RWPE2 (cell line): ENCODE measurements at places on chromosomes 11 and 22.

DNA sequence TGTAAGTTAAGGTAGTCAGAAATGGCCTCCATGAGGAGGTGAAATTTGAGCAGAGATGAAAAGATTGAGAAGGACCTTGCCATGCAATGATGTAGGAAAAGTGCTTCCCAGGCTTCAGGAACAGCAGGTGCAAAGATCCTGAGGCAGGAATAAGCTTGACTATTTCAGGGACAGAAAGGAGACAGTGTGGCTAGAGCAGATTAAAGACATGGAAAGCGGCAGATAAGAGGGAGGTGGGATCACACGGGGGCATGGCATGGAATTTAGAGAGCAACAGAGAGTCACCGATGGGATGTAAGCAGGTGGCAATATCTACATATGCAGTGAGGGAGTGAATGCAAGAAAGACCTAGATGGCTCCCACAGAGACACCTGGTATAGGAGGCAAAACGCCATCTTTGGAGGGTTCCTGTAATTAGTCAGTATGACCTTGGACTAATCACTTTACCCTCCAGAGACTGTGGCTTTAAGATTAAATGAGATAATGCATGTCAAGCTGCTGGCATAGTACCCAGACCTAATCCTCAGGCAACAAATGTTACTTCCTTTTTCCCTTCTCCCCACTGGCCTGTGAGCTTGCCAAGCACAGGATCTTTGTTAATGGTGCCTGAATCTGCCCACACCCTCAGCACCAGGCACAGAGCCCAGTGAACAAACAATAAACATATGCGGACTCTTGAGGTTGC, 24.6 kb upstream of the ACER3 start:
- DNase-seq = no peak

- no peak for DNase-seq
Observed at GRCh38 chr11:10898003-10898762, 40.3 kb upstream of the ZBED5 start.

- DNase-seq = no peak
Observed at GRCh38 chr22:31768422-31769059, 14.7 kb downstream of the DEPDC5 start.

DNA sequence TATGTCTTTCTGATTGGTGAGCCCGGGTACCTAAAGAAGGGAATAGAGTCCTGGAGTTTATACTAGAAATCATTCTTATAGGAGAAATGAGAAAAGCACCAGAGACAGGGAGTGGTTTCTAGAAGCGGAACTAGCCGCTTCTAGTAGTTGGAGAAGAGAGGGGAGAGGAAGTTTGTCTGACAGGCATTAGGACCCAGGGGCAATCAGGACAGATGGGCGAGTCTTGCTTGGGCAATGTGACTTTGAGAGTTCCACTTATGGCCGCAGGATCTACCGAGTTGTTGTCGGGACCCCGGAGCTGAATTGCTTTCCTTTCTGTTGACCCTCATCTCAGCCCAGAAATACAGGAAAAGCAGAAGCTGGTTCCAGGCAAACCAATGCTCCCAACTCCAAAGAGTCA, 596.8 kb upstream of the CNTN5 start:
- DNase-seq = no peak

DNA sequence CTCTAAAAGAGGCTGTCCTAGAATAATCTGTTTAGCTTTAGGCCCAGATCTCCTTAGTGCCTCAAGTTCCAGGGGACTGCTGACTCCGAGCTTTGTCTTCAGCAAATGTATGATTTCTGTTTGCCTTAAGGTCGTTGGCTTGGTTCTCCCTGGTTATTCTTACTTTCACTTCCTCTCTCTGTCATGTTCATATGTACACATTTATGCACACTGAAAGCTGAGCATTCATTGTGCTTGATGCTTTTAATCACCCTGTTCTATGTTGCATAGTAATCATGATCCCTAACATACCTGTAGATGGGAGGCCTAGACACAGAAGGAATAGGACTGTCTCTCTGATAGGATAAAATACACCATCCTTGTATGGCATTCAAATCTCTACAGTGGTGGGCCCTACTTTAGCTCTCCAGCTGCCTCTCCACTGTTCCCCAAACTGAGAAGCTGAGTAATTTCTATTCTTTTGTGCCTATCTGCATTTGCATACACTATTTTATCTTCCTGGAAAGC, 7.2 kb downstream of the PPFIBP2 start:
- DNase-seq = no peak

DNA sequence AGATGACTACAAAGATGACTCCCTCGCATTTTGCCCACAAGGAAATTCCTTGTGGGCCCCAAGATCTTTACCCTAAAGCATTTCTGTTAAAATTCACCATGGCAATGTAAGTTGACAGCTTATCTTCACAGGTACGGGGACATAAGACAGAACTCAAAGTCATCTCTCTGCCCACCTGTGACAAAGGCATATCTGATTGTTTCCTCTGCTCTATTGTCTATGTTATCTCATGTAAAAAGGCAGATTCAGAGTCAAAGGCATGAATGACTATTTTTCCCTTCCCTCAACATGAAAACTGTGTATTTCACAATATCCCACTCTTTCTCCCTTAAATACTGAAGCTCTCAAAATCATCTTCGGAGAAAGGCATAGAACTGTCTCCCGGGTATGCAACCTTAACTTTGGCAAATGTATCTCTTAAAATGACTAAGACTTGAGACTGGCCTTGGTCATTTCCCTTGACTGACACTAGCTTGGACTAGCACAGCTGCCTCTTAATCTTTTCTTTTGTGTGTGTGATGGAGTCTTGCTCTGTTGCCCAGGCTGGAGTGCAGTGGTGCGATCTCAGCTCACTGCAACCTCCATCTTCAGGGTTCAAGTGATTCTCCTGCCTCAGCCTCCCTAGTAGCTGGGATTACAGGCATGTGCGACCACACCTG, 103.2 kb downstream of the MICAL3 start:
- DNase-seq = no peak

DNA sequence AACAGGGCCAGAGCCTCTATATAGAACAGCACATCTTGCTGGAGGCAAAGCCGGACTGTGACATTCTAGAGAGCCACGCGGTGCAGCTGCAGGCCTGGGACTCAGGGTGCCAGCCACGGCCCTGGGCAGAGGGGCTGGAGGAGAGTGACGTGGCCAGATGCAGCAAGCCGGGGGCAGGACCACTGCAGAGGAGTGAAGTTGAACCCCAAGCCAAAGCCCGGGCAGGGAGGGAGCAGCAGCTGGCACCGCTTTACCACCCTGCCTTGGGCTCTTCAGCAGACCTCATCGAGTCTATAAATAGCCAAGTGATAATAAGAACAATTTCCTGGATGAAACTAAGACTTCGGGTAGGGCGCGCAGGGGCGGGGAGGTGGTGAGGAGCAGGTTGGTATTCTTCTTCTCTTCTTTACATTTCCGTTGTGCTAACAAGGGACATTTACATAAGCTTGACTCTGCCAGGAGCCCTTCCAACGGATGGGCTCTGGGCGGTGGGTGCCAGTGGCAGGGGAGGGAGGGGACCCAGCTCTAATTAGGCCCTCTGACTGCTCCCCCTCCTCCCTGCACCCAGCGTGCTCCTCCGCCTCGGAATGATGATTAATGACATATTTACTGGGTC, 110.2 kb downstream of the ST3GAL4 start:
- no peak for DNase-seq

DNA sequence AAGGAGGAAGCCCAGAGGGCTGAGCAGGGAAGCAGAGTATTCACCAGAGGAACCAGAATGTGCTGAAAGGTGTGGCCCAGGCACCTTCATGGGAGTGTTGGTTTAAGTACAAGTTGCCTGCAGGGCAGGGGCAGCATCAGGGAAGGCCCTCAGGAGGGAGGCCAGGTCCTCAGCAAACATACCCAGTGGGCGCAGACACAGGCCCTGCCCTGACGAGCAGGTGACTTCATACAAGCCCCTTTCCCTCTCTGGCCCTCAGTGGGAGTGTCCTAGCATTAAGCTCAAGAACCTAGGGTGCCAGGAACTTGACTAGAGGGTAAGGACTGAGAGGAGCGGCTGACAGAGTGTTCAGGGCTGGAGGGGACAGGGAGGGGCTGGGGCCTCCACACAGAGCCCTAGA, 7.5 kb upstream of the CASTOR1 start:
- no peak for DNase-seq

DNA sequence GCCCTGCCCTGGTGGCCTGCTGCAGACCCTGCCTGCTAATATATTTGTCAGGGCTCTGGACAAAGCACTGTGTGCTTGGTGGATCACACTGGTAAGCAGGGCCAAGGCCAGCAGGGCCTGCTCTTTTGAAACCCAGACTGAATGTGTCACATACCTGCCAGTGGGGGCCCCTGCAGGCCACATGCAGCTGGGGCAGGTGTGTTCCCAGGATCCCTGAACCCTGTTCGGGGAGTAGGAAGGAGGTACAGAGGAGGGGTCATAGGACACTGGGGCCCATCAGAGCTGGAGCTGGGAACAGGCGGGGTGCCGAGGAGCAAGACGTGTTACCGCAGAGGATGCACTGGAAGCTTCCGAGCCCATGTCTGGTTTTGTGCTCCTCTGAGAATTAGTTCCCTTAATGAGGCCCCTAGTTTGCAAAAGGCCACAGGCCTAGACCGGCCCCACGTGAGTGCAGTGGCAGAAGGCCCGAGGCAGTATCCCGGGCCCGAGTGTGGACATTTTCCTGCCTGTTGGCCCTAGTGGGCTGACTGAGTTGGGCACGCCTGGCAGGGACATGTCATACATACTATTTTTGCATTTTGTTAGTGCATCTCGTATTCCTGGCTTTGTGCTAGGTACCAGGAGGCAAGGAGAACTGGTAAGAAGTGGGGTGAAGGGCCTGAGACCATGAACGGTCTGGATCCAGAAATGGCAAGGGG, 11.2 kb upstream of the ACR start:
- DNase-seq = peak; percentile 23

GRCh38 chr11:110415081-110415480, 14.7 kb upstream of the FDX1 start:
- DNase-seq = no peak

DNA sequence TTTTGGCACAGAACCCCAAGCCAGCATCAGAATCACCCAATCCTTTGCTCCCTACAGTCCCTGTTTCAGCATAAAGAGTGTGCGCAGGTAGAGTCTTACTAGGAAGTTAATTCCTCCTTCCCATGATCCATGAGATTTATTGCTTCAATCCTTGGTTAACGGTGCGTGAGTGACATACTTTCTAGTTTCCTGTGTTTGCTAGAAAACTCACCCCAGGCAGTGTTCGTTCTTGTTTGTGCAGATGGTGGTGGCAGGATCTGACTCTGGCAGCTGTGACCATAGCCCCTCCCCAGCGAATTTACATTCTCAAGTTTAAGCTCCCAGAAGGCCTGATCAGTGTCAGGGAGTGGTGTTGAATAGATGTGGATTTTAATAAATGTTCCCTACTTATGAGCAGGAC, 106.7 kb upstream of the CCT8L2 start:
- no peak for DNase-seq

DNA sequence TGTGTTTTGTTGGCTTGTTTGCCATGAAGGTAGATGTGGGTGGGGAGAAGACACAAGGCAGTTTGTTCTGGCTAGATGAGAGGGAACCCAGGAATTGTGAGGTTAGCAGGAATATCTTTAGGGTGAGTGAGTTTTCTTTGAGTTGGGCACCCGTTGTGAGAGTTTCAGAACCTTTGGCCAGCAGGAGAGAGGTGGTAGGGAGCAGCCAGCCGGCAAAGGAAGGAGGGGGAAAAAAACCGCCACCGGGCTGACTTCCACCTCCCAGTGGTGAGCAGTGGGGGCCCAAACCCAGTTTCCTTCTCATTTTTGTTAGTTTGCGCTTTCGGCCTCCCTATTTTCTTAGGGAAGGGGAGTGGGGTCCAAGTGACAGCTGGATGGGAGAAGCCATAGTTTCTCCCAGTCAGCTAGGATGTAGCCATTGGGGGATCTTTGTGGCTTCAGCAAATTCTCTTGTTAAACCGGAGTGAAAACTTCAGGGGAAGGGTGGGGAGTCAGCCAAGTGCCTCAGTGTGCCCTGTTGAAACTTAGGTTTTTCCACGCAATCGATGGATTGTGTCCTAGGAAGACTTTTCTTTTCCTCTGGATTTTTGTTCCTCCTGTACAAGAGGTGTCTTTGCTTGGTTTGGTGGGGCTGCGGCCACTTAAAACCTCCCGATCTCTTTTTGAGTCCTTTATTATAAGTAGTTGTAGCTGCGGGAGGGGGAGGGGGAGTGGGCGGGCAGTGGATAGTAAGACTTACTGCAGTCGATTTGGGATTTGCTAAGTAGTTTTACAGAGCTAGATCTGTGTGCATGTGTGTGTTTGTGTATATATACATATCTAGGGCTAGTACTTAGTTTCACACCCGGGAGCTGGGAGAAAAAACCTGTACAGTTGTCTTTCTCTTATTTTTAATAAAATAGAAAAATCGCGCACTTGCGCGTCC, 1.1 kb upstream of the GCAT start:
- DNase-seq = no peak

- DNase-seq = no peak
Observed at GRCh38 chr22:37922191-37922590, 16.1 kb downstream of the MICALL1 start.

DNA sequence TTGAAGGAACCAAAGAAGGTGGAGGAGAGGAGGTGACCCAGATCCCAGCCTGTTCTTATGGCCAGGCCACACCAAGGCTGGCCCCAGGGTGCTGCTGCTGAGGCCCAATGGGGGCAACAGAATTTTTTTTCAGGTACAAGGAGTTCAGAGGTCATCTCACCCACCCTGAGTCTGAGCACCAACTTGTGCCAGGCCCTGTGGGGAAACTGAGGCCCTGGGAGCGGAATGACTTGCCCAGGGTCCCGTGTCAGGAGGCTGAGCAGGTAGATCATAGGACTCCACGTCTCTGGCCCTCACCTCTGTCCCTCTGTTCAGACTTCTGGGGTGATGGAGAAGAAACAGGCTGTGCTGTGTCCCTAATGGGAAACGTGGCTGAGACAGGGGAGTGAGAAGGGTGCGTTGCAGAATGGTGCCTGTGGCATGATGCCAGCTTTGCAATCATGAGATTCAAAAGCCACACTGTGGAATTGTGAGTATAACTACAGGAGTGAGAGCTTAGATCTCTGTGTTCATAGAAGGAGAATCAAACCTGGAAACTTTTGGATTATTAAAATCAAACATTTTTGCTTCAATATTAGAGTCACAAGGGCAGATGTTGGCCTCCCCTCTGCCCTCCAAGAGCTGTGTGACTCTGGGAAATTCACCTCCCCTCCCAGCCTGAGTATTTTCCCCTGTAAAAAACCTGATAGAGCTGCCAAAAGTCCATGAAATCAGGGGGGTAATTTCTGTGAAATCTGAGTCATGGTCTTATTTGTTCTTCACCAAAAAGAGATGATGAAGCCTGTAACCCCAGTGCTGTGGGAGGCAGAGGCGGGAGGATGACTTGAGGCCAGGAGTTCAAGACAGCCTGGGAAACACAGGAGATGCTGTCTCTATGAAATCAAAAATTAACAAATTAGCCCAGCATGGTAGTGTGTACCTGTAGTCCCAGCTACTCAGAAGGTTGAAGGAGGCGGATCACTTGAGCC, 874 bp downstream of the APOL1 start:
- DNase-seq = no peak

DNA sequence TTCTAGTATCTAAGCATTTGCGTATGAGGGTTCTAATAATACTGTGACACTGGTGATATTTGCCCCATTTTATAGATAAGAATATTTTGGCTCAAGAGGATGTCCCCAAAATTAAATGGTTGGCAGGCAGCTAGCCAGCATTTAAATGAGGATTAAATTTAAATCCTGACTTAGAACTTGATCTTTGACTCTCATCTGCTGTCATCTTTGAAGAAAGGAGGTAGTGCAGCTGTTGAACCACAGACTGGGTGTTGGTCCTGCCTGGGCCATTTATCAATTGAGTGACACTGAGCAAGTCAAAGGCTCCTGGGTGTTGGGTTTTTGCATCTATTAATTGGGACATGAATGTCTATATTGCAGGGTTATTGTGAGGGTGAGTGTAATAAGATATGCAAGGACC, 112.3 kb downstream of the INSC start:
- DNase-seq = no peak

- no peak for DNase-seq
Observed at GRCh38 chr11:106821826-106822225, 196.4 kb downstream of the GUCY1A2 start.
